ENCODE measurements at places on chromosomes 4 and X.

DNA sequence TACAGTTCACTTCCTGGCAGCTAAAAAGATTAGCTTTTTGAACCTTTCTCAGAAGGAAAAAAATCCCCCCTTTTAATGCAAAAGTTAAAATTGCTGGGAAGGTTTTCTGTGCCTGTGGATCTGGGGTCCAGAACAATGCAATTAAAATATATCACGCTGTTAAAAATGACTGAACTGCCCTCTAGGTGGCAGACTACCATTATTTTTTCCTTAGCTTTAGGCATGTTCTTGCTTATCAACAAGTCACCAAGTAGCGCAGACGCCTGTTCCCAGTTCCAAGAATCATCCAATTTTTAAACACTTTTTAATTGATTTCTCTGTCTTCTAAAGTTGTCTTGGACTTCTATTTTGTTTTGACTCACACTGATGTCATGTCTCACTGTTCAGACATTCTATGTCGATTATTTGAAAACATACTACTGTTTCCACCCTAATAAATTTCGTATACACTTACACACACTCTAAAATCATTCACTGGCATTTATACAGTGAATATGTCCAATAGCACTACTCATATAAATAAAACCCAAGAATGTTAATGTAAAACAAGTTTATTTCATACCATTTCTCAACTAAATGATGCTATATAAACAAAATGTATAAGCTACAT lies 661.6 kb downstream of the RAPGEF2 start:
- no peak for DNase-seq

DNA sequence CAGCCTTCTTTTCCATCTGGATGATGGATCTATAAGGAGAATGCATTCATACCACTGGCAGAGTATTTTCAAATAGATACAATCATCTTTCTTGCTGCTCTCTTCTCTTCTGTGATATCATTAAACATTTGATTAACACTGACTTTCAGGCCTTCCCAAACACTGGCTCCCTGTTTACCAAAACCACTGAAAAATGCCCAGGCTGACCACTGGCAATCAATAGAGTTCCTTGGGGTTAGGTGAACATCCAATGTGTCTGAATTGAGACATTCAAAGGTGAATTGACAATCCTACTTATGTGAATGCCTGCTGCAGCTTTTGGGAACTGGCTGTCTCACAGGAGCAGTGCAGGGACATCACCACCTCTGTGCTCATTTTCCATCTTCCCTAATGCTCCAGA lies 168.3 kb downstream of the ENOX2 start:
- DNase-seq: no peak

- no peak for DNase-seq
Observed at GRCh38 chr4:75142382-75142781, 209.5 kb downstream of the PARM1 start.

DNA sequence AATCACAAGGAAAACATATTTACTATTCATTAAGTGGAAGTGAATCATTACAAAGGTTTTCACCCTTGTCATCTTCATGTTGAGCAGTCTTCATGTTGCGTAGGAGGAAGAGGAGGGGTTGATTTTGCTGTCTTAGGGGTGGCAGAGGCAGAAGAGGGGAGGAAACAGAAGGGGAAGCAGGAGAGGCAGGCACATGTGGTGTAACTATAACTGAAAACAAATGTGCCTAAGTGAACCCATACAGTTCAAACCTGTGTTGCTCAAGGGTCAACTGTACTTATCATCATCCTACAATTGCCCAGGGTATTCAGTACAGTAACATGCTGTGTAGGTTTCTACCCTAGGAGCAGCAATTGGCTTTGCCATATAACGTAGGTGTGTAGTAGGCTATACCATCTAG lies 47.2 kb downstream of the SYNPO2 start:
- no peak for DNase-seq

DNA sequence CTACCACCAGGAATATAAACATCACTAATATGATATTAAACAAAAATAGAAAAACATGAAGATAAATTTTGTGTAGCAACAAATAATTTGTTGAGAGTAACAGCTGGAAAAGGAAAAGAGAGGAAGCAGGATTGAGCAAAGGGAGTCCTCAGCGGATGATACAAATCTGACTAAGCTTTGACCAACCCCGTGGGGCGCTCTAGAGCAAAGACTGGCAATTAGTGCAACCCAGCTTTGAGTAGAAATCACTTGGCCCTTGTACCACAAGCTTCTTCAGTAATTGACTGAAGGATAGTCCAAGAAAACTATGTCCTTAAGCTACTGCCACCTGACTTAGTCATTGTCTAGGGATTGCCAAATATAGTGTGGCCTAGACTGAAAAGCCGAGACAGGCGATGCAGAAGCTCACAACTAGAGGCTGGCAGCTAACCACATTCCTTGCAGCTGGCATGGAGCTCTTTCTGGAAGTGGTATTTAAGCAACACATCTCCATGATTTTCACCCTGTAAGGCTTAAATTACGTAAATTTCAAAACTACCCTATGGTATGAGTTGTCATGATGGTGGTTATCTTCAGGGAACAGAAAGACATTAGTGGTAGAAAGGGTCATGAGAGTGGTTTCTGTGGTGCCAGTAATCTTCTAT lies 396.0 kb downstream of the PDGFC start:
- DNase-seq: no peak

DNA sequence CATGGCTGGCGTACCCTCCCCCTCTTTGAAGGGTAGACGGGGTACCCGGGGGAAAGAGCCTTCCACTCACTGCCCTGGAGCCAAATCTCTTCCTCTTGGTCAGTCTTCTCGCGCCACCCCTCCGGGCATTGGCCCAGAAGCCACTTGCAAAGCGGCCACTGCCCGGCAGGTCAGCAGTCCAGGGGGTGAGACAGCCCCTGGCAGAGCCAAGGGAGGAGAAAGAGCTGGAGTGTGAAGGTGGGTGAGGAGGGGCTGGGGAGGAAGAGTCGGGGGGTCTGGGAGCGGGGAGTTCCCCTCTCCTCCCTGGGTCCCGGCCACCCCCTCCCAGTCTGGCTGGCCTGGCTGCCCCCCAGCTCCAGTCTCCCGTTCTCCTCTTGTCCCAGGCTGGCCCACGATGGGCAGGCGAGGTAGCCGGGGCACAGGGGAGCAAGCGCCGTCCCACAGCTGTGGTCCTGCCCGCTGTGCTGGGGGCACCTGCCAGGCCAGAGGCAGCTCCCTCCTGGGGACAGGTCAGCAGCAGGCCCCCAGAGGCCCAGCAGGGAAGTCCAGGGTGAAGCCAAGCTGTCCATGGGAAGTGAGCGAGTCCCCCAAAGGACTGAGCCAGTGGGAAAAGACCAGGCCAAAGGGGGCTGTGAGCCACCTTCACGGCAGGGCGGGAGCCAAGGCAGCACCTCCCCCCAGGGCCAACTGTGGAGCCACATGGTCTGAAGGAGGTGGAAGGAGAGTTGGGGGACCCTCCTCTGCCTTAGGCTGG lies 21.6 kb upstream of the DUSP9 start:
- DNase-seq: no peak

- no peak for DNase-seq
Observed at GRCh38 chrX:46179748-46180147, 365.5 kb downstream of the ZNF674 start.

DNA sequence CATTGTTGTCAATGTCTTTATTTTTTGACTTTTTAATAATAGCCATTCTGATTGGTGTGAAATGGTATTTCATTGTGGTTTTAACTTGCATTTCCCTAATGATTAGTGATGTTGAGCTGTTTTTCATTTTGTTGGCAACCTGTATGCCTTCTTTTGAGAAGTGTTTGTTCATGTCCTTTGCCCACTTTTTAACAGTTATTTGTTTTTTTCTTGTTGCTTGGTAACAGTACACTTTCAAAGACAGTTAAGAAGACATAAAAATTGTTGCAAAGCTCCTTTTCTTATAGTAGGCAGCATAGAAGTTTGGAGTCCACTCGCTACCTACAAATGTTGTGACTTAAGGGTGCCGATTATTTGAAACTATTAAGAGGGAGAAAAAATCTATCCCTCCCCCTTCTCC lies 48.7 kb upstream of the SLC7A11 start:
- no peak for DNase-seq

All from CD4-positive, alpha-beta T cell treated with Interleukin-10 for 1 hour (primary cell).